Stimulated activated CD4-positive, alpha-beta T cell treated with anti-CD3 and anti-CD28 coated beads, Interleukin-1b, Interleukin-23, amount 100 ng/mL, for 1 hour (primary cell): ENCODE measurements at places on chromosomes 4 and X.

GRCh38 chrX:18654875-18655836, 16.8 kb downstream of the RS1 start:
- DNase-seq, result no peak

DNA sequence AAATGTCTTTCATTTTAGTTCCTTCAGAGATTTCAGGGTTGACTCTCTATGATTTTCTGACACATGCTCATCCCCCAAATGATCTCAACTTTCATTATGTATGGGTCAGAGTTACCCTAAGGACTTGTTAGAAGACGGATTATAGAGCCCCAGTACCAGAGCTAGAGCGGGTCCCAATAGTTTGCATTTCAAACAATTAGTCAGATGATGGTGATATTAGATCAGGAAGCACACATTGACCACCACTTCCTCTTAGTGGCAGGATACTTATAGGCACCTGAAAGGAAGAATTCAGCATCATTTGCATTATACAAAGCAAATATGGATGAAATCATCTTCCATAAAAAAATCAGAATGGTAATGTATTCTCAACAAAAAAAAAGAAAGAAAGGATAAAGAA, 106.1 kb downstream of the GALNTL6 start:
- no peak for DNase-seq

DNA sequence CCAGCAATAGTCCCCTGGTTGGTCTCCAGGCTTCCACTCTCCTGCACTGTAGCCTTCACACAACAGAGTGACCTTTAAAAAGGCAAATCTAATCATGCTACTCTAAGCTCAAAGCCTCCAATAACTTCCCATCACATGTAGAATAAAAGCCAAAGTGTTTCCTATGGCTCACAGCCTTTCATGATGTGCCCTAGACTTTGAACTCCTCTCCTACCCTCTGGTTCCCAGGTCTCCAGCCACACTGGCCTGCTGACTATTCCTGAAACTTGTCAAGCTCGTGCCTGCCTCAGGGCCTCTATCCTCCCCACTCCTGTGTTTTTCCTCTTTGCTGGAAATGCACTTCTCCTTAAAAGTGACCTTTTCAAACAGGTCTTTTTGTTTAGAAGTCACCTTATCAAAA, 3.1 kb downstream of the MANBA start:
- no peak for DNase-seq

DNA sequence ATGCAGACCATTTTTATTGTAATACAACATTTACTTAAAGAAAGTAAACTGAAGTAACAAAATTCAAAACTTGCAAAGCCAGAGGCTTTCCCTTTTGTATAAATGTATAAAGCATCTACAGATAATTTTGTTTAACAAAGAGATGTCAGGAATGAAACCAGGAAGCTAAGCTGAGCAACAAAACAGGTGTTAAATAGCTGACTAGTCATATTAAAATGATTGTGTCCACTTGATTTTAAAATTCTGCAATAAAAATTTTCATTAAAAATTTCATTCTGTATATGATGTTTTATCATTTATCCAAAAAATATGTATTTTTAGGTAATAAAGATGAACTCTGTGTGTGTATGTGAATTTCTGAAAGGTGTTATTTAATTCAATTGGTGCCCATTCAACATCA, 72.0 kb upstream of the TRAM1L1 start:
- no peak for DNase-seq

- no peak for DNase-seq
Observed at GRCh38 chrX:298993-299392, 17.8 kb downstream of the PLCXD1 start.

DNA sequence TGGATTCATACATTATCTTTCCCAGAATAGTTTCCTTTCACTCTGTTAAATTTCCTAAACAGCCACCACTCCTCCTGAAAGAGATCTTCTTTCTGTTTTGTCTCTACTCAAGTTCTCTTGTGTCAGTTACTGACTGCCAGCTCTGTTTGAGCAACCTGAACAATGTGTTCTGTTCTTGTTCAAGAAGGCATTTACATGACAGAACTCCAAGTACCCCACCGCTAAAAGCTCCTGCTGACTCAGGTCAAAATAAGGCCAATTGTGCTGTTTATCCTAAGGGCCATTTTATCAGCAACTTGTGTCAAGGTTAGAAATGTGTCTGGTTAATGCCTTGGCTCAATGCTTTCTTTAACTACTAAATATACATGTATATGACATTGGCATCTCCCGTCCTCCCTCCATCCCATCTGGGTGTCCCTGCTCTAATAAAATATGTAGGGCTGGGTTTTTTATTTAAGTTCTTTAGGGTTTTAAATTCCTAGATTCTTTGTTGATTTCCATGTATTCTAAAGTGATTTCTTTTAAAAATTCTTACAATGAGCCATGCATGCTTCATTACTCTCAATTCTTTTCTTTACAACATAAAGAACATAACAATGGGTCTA, 144.3 kb upstream of the PAQR3 start:
- DNase-seq, result no peak

DNA sequence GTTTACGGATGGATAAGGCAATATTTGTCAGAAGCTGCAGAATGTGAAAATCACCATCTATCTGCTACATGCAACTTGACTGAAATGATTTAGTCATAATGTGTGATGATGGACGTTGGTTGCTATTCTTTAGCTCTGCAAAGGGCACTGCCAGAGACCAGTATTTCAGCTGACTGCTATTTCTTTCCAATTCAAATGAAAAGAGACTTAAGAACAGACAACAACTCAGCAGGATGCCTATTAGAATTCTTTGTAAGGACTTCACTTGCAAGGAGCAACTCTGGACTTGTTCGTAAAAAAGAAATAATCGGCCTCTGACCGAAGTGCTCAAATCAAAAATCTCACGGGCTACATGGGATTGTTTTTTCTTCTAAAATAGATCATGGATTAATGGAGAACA, 262.7 kb downstream of the DHX15 start:
- DNase-seq, result no peak

DNA sequence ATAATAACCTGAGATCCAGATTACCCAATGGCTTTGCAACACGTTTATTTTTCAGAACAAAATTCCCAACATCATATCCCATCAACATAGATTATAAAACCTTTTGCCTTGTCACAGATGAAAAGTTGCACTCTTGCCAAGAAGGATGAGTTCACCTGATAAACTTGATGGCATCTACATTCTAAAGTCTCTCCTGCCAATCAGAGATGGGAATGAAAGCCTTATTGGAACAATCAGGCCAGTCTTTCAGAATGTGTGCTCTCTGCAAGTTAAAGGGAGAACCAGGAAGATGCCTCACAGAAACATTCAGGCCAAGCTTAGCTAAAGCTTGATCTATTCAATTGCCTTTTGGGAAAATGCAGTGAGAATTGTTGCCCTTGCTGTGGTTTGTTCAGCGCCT, 1.3 kb downstream of the LPAR4 start:
- DNase-seq, result no peak

DNA sequence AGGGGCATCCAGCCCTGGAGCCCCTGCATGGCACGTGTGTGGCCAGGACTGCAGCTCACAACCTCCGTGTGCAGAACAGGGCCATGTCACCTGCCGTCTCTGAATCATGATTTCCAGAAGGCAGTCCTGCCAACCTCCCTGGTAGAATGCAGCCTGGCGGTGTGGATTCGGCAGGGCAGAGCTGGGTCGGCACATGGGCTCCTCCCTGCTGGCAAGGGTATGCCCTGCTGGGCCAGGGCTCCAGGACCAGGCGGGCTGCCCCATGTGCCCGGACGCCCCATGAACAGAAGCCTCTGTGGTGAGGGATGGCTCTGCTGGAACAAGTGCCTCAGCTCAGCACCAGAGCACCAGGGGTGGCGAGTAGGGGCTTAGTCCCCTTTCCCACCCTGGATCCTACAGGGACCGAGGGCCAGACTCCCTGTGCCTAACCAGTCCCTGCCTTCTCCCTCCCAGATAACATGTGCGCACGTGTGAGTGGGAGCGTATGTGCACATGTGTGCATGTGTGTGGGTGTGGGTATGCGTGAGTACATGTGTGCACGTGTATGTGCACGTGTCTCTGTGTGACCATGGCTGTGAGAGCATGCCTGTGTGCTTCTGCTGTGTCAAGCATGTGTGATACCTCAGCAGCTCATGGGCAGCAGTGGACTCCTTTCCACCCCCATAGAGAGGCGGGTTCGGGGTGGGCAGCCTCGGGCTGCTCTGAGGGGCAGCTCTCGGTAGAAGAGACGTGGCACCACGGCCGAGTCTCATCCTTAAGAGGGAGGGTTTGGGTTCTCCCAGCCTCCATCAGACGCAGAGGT, 10.3 kb upstream of the MXD4 start:
- no peak for DNase-seq

- DNase-seq, result no peak
Observed at GRCh38 chr4:16045687-16046086, 38.1 kb downstream of the PROM1 start.

- no peak for DNase-seq
Observed at GRCh38 chr4:174213731-174214100, 69.8 kb downstream of the FBXO8 start.

DNA sequence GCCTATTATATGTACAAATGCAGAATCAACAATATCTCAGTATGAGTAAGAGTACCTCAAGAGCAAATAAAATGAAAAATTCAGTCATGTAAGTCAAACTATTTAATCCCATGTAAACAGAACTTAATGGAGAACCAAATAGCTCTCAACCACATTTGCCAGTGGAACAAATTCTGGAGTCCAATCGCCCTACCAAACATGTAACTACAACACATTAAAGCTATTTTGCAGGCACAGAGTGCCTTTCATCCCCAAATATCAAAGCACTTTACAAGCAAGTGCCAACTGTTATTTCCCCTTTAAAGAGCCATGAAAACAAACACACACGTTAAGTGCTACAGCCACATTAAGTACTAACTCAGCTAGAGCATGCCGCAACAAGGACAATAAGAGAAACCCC, 51.3 kb downstream of the PCDH19 start:
- DNase-seq, result no peak

DNA sequence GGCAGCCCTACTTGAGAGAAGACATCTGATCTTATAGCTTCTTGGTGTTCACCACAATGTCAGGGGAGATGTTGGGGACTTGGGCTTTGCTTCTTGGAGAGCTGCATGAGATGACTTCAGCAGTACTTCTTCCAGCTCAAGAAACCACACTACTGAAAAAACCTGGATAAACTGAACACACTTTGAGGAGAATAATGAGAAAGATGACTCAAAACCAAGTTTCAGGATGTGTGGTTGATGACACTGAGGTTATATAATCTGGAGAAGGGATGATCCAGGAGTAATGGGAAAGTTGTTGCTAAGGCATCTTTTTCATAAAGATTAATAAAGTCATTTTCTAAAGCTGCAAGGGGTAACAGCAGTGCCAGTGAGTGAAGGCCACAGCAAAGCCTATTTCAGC, 58.4 kb upstream of the PNPLA4 start:
- no peak for DNase-seq

DNA sequence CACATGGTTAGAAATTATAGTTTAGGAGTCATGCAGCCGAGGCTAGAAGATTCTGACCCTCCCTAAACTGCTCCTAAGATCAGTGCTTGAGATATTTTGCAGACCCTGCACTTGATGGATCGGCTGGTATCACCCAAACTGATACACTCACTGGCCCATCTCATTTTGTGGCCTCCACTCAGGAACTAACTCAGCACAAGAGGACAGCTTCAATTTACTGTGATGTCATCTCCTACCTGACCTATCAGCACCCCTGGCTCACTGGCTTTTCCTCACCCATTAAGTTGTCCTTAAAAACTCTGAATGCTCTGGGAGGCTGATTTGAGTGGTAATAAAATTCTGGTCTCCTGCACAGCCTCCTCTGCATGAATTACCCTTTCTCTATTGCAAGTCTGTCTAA, 450.9 kb downstream of the PCDH10 start:
- no peak for DNase-seq

GRCh38 chr4:47744843-47745382, 93.0 kb downstream of the CORIN start:
- no peak for DNase-seq

GRCh38 chrX:4547213-4547836, 833.9 kb upstream of the PRKX start:
- DNase-seq, result no peak

DNA sequence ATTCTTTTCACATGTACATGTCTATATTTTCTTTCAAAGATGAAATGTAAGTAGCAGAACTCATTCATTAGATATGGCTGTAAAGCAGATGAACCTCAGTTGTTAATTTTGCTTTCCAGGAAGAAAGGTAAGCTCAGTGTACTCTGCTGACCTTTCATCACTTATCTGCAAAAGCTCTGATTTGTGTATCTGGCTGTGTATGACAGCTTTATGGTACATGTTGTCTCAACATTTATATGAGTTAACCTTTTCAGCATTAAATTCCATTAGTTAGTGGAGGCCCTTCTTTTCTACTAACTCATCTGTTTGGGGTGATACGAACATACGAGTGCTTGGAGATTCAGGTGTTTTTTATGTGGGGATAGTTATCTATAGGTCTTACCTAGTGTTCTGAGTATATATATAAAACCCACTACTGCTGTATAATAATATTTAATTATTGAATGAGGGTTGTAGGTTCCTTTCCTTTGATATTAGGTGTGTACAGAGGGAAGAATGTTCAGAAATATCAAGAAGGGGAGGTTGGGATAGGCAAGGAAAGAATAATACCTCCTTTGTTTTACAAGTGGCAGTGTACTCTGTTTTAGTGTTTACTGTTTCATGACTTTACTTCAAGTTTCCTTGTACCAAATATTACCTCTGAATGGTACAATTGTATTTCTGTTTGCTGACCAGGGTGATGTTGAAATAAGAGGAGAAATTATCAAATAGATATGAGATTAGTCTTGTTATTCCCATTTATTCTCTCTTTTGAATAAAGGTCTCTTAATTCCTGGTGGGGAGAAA, 395.5 kb downstream of the ARHGAP24 start:
- DNase-seq, result no peak

DNA sequence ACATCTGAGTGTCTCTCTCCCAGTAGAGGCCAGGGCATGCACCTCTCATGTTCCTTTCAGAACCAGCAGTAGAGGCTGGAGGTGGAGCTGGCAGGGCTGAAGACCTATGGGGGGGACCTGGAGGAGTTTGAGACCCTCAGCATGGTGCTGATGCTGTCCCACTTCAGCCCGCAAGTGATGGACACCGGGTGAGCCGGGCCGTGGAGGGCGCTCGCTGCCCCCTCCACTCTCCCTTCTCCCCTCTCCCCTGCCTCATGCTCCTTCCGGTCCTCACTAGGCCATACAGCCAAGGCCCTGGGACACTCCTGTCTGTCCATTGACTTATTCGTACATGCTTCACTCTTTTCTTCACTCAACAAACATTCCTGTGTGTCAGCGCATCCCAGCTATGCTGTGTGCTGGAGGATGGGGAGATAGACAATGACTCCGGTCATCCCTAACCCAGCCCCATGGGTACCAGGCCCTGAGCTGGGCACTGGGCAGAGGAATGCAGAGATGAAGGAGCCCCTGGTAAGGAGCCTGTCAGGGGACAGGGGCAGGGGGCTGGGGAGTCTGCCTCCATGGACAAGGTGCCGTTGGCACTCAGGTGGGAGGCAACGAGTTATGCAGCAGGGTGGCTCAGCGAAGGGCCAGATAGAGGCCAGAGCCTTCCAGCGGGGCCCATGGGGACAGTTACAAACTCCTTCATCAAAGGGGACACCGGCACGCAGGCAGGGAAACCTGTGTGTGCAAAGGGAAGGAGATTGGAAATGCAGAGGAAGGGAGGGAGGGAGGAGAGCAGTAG, 28.4 kb upstream of the WFS1 start:
- DNase-seq, result no peak
